Hematopoietic multipotent progenitor cell treated with erythropoietin and hydrocortisone succinate and interleukin-3 and kit ligand, for 15 days (in vitro differentiated cells): ENCODE measurements at places on chromosomes 5 and 9.

GRCh38 chr5:10527281-10527950 lies 36.5 kb upstream of the ANKRD33B start:
- no peak for DNase-seq

- DNase-seq: no peak
Measured at GRCh38 chr9:79014929-79015699, 556.7 kb upstream of the TLE4 start.

DNA sequence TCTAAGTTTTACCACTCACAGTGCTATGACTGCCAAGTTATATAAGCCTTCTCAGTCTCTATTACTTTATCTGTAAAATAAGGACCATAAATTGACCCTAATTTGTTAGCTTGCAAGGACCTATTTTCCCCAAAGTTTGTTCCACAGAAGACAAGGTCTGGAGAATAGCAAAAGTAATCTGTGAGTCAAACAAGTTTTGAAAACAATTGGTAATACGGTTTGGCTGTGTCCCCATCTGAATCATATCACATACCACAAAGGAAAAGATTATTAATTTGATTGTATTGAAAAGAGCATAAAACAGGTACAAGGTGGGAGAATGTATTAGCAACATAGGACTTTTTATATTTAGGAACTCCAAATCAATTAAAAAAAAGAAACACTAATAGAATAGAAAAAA lies 124.0 kb upstream of the TARS1 start:
- DNase-seq: no peak

GRCh38 chr5:140398379-140398811 lies 3.2 kb upstream of the ANKHD1 start:
- DNase-seq: no peak

DNA sequence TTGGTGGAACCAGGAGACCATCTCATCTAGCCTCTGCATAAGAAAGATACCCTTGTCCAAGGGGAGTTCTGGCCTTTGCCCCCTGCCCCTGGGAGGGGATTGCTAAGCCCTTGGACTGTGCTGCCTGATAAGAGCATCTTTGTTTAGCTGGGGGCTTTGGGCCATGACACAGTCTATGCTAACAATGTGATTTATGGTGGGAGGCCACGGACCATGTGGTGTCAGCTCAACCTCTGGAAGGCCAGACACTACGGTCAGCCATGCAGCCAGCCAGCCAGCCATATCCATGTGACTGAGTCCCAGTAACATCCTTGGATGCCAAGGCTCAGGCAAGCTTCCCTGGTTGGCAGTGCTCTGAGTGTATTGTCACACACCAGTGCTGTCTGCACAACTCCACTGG lies 244.4 kb downstream of the FSTL4 start:
- DNase-seq: no peak

DNA sequence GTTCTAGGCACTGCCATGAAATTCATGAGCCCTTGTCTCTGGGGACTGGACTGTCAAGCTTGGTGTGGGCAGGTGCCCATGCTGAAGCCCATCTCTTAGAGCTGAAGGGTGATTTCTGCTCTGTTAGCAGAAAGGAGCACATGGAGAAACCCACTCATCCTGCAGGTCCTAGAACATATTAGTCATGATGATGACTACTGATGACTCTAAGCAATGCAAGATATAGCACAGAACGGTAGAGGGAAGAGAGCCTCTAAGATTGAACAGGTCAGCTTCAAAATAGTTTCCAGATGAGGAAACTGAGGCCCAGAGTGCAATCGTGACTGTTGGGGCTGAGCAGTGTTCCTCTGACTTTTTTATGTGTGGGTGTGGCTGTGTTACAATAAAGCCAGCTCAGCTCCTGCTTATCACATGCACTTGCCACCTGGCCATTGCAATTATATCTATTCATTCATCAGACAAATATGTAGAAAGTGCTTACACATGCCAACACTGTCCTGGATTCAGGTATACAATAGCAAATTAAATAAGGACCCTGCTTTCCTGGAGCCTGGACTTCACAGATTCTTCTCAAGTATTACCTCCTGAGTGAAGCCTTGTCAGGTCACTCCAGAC lies 140.2 kb upstream of the BRINP1 start:
- DNase-seq: no peak

GRCh38 chr9:91211919-91212318 lies 149.8 kb downstream of the AUH start:
- DNase-seq: no peak

DNA sequence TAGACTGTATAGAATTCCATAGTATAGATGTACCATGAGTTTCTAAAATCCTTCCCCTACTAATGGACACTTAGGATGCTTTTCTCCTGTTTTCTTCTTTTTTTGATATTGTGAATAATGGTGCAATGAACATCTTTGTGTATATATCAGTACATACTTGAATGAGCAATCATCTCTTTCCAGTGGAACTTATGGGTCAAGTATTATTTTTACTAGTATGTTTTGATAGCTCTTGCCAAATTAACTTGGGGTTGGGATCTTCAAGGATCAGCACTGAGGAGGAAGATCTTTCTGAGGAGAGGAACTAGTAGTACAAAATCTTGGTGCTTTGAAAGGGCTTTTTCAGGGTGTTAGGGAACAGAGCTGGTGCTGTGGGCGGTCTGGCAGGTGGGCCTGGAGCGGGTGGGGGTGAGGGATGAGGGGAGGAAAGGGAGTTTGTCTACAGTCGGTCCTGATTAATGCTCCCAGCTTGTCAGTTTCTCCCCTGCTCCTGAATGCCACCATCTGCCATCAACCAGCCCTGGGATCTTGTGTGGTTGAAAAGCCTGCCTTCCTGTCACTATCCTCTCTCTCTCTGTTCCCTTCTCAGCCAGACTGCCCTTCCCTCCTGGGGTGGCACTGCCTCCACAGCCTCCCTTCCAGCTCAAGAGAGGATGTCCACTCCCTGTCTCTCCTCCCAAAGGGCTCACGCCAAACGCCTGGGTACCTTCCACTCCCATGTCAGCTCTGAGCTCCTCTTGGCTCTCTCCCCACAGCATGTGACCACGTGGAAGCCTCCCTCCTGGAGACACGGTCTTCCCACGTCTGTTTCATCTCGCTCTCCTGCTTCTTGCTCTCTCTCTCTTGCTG lies 185.9 kb downstream of the DAB2IP start:
- no peak for DNase-seq

GRCh38 chr5:21919414-21920022 lies 933.6 kb downstream of the CDH12 start:
- DNase-seq: no peak
